ENCODE measurements at places on chromosomes 3 and 15.

- no peak for DNase-seq
These were observed 32.2 kb upstream of the TAMM41 start for GRCh38 chr3:11878837-11879236.

GRCh38 chr3:132721479-132722164 is 587 bp downstream of the NPHP3 start:
- no peak for DNase-seq

GRCh38 chr15:96053031-96053780 is 277.3 kb upstream of the NR2F2 start:
- DNase-seq: no peak

GRCh38 chr15:68417897-68418296 is 14.1 kb downstream of the ITGA11 start:
- no peak for DNase-seq

- no peak for DNase-seq
These were observed 838.5 kb downstream of the DIPK2A start for GRCh38 chr3:144810160-144810559.

DNA sequence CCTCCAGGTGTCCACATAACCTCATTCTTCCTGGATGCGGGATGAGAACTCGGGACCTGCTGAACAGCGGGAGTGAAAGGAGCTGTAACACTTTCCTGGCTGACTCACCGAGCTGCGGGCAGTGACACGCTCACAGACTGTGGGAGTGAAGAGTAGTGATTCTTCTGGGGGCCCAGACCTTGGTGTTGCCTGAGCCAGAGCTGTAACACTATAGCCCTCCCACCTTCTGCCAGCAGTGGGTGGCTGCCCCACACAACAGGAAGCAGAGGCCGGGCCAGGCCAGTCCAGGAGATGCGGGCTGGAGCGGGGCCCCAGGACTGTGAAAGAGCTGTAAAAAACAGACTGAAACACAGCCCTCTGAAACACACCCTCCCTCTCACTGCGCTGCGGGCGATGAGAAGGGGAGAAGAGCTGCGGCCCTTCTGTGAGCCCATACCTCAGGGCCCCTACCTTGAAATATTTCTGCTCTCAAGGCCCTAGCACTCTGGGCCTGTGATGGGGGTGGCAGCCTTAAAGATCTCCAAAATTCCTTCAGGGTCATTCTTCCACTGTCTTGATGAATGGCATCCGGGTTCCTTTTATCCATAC is 464.0 kb upstream of the CCDC54 start:
- DNase-seq: no peak

DNA sequence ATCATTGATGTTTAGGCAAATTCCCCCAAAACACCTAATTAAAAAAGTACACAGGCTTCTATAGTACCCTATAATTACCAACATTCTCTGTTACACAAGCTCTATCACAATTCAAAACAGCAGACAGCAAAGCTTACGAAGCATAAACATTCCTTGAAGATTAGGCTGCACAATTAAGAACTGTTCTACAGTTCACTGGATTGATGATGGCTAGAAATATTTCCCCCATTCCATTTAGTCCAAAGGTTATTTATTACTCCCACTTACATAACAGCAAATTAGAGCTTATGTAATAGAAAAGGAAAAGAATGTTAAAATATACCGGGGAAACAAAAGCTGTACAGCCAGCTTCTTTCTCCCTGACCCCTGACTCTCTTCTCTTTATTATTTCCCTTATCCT is 49.3 kb downstream of the UACA start:
- DNase-seq: no peak

Data from naive thymus-derived CD8-positive, alpha-beta T cell (primary cell).